ENCODE measurements at places on chromosomes 7 and 10.
A peak's percentile ranks its signal among the peaks of the same experiment; 100 is the strongest.

DNA sequence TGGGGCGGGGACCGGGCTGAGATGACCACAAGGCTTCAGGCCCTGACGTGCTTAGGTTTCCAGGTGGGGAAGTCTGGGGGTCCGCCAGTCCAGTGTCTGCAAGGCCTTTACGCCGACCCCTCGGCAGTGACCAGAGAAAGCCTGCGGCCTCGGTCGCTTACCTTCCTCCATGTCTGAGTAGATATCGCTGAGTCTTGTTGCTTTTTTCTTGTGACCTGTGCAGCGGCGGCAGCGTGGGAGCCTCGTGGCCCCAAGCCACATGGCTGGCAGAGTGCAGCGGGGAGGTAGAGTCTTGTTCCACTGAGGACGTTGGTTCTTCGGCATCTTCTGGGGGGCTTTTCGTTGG, 329 bp downstream of the NOLC1 start:
- DNase-seq: peak; percentile 51

GRCh38 chr10:123841560-123841959, 50.0 kb downstream of the CPXM2 start:
- DNase-seq: no peak

DNA sequence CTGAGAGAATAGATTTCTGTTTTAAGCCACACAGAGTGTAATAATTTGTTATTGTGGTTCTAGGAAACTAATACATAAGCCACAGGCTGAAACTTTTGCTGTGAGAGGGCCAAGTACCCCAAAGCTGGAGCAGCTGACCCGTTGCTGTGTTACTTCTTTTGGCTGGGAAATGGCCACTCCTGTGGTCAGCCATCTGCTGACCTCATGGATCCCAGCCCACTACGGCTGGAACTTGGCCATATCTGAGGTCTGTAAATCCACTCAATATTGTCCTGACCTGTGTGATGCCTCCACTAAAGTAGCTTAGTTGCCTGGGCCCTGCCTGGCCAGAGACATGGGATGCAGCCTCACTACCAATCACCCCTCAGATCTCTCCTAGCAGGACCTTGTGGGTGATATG, 17.4 kb upstream of the LOXL4 start:
- no peak for DNase-seq

DNA sequence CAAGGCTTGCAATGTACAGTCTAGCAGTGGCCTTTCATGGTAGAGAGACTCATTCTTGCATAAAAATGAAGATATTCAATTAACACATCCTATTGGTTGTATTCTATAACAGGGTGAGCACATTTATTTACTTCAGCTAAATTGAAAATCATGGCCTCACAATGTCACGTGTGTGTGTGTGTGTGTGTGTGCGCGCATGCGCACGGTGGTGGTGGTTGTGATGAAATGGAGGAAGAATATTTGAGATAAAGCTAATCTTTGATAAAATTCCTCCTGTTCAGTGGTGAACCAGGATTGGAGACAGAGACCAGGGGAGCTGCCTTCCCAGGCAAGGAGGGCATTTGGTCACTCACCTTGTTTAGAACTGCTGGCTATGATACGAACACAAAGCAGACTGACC, 199.8 kb downstream of the DPP6 start:
- no peak for DNase-seq

DNA sequence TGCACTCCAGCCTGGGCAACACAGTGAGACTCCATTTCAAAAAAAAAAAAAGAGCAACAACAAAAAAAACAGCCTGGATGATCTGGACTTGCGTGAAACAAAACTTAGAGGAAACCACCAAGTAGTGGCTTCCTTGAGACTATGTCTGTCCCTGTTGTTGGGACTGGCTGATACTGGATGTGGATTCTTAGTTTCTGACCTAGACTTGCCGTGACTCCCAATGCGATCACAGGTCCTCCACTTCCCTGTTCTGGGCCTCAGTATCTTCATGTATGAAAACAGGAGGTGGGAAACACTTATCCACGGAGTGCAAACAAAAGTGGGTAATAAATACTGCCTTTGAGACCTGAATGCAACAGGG, 125.7 kb downstream of the PRPF18 start:
- DNase-seq: no peak

DNA sequence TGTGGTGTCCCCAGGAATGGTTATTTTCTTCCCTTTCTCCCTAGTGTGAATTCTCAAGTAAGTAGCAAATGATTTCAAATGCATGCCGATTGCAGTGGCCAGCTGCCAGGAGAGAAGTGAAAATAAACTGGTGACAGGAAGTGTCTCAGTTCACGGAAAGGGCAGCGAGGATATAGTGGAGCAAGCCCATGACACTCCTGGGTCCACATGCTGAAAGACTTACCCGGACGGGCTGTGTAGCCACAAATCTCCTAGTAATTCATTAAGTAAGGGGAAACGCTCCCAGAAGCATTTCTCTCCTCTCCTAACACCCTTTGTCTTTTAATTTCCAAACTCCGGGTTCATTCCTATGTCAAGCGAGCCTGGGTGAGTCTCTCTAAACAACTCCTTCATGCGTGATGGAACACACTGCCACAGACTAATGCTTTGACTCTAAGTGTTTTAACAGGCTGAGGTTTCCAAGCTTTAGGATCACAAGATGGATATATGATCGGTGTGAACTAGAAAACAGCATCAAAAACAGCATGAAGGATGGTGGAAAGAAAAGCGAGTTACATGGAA, 125.6 kb downstream of the CYP26A1 start:
- no peak for DNase-seq

GRCh38 chr10:98384531-98385133, 30.4 kb downstream of the PYROXD2 start:
- DNase-seq: no peak

- no peak for DNase-seq
These were observed 599.6 kb upstream of the POT1 start for GRCh38 chr7:125529249-125529648.

- no peak for DNase-seq
These were observed at the start of gene TNS3 for GRCh38 chr7:47581804-47582763. Gene TNS3, minus strand, starts transcription at chr7:47582111. Its CDS starts 142,475 bp downstream, at chr7:47439636.

DNA sequence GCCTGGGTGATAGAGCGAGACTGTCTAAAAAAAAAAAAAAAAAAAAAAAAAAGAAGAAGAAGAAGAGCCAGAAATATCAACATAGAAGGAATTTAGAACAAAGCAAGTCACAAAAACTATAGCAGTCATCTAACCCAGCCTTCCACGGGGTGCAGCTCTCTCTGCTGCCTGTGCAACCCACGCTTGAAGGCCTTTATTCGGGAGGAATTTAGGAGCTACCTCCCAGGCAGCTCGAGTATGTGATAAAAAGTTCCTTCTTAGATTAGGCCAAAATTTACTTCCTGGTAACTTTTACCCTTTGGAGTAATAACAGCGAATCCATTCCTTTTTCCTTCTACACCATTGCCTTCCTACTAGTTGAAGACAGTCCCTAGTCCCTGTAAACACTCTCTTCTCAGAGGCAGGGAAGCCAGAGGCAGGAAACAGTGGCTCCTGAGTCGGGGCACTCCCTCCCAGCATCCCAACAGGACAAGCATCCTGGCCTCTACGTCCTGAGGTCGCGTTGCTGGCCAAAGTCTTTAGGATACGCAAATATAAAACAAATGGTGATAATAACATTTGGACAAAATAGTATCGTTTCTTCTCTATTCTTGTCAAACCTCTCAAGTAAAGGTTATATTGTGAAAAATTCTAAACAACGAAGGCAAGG, 109.3 kb upstream of the KMT2C start:
- no peak for DNase-seq

- no peak for DNase-seq
These were observed 12.2 kb upstream of the PDK4 start for GRCh38 chr7:95608359-95609173.

- DNase-seq: no peak
These were observed 92.8 kb upstream of the TAC1 start for GRCh38 chr7:97639036-97639435.

GRCh38 chr7:133645884-133646391, 393.1 kb downstream of the EXOC4 start:
- no peak for DNase-seq

DNA sequence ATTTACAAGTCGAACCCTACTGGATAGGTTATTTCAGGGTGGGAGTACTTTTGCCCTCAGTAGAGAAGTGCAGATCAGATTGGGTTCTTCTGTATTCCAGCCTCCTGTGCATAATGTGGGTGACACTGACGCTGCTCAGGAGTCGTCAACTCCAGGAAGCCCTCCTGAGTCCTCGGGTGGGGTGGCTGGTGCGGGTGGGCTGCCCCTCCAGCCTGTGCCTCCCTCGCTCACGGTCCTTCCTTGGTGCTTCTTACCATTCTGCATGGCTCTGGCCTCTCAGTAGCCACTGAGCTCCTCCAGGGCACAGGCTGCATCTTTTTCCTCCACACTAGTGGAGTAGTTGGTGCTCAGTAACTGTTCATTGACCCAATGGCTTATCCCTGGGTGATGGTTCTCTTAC, 4.3 kb downstream of the CDH23 start:
- no peak for DNase-seq

GRCh38 chr10:125951290-125951689, 54.9 kb downstream of the FANK1 start:
- no peak for DNase-seq

- no peak for DNase-seq
These were observed 34.7 kb downstream of the RBM17 start for GRCh38 chr10:6123532-6123931.

DNA sequence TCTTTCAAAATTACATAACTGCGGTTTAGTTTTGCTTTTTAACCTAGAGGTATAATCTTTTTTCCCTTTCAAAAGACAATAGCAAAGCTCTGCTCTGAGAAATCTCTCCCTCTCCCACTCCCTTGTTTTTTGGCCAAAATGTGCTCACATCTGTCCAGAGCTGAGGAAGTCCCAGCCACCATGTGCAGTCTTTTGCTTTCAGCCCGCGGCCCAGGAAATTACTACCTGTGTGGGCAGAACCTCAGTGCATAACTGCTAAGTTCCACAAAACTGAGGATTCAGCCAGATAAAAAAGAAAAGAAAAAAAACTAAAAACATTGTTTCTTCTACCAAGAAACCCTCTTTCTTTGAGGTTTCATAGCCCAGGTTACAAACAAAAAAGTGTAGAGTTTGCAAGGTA, 115.0 kb upstream of the HGF start:
- no peak for DNase-seq

DNA sequence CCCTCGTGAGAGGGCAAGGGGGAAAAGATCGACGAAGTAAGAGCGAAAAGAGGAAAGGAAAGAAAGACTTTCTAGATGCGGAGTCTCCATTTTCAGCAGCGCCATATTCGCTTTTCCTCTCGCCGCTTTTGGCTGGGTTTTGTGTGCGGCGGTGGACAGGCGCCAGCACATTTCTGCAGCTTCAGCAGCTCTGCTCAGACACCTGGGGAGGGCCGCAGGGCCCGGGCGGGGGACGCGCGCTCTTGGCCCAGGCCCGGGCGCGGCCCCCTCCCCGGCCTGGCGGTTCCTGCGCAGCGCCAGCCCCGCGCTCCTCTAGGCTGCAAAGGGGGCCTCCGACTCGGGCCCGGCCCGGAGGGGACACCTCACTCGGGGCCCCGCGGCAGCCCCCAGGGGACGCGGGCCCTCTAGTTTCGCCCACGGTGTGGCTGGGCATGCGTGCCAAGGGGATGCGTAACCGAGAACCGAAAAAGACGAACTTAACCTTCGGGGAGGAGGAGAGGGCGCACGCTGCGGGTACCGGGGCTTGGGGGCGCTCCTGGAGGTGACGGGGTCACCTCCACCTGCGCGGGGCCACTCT, 34.5 kb upstream of the EBLN1 start:
- peak; percentile 38 for DNase-seq

DNA sequence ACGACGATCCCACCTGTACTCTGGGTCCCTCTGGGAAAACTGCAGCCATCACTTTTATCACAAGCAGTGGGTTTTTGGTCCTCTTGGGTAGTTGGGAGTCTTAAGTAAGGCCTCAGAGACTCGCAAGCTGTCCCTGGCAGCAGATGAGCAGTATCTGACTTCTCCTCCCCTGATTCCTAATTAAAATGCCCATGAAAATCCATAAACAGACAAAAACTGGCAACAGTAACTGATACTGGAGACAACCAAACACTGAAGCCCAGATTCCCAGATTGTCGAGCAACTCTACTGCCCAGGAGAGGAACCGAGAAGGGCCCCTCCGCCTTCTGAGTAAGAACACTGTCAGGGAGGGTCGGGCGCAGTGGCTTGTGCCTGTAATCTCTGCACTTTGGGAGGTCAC, 333.8 kb downstream of the CALN1 start:
- no peak for DNase-seq

DNA sequence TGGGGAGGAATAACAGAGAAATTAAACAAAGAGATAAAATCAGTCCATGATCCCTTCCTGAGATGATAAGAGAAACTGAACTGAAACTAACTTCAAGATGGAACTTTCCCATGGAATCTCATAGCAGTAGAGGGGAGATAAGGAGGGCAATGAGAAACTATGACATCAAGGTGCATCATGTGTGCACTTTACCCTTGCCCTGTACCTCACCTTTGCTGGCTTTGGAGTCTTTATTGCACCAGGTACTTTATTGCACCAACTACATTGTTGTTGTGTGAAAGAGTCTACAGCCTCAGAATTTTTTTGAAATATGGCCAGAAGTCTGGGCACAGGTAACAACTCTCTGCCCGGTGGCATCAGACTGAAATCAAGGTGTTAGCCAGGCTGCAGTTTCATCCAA, 11.2 kb upstream of the SMC3 start:
- DNase-seq: no peak

GRCh38 chr7:52842202-52842900, 193.1 kb upstream of the POM121L12 start:
- no peak for DNase-seq

- DNase-seq: no peak
These were observed 79.8 kb downstream of the CHN2 start for GRCh38 chr7:29274146-29275017.

DNA sequence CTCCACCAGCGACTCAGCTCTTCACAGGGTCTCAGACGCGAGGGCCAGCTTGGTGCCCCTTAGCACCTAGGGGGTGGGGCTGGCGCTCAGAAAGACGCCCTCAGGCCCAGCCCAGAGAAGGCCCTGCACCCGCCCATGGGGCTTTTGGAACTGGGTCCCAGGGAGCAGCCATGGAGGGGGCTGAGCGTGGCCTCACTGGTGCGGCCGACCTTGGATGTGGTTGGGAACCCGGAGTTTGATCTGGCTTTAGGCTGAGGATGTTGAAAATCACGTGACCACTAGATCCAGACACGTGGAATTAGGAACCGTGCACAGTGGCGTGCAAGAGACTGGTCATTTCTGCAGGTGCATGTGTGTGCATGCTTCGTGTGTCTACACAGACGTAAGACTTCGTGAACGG, 185.4 kb downstream of the DNAJB6 start:
- no peak for DNase-seq

DNA sequence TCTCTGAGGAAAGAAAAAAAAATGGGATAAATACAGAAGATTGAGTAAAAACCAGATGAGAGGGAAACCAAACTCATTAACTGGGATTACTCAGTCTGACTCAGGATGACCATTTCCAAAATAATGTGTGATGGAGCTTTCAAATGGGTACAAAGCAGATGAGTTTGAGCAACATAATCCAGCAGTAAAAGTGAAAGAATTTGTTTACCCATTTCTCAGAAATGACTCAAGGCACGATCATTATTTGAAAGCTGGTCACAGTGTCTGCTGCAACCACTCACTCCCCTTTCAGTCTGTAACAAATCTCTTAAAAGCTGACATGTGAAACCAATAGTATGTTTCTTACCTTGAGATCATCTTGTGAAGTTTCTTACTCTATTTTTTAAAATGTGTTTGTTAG, 104.7 kb upstream of the KLF14 start:
- no peak for DNase-seq

GRCh38 chr10:14074062-14074884, 256.5 kb downstream of the FRMD4A start:
- no peak for DNase-seq
